Transverse colon (tissue), 4 donors: ENCODE measurements at places on chromosomes 3 and 15. TPM values are rescaled to one million over a fixed set of nuclear protein-coding genes. Genes with fewer than 3 reads are reported as not detected.

- peaks cover 14% of the 10 kb centered on the region for H3K27me3 ChIP-seq
- H3K36me3 ChIP-seq = no peaks in the 10 kb centered on the region
- no peaks in the 10 kb centered on the region for H3K4me1 ChIP-seq
Observed at GRCh38 chr3:127165694-127166485, 27.0 kb upstream of the PRR23E start.

DNA sequence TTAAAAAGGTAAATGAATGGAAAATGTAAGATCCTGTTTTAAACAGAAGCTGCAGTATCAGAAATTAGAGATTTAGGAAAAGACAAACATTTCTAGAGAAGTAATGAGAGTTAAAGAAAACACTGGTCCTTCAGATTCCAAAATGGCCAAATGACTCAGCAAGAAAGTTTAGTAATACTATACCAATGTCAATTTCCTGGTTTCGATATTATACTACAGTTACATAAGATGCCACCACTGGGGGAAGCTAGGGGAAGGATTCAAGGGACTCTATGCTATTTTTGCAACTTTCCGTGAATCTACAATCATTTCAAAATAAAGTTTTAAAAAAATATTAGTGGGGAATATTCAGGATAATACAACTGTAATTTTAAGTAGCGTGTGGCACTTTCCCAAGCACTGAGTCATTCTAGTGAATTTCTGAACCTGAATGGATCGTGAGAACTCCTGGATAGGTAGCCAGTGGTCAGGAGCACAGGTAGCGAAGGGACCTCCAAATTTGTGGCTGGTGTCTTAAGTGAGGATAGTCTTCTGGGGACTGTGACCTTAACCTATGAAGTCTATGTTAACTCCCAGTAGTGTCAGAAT lies 37.6 kb downstream of the TMCC1 start:
- no peaks in the 10 kb centered on the region for H3K27me3 ChIP-seq
- DNase-seq = no peak
- H3K27ac ChIP-seq = peak overlapping the region; percentile 43

The PARP16 gene
- 6.4 TPM for total RNA-seq

- no peak overlapping the region for H3K4me3 ChIP-seq
- no peaks in the 10 kb centered on the region for H3K36me3 ChIP-seq
- no peak for DNase-seq
- H3K27me3 ChIP-seq = no peaks in the 10 kb centered on the region
- H3K4me1 ChIP-seq = peaks cover 4% of the 10 kb centered on the region
Observed at GRCh38 chr3:97970156-97970555, 2.1 kb downstream of the RIOX2 start.

DNA sequence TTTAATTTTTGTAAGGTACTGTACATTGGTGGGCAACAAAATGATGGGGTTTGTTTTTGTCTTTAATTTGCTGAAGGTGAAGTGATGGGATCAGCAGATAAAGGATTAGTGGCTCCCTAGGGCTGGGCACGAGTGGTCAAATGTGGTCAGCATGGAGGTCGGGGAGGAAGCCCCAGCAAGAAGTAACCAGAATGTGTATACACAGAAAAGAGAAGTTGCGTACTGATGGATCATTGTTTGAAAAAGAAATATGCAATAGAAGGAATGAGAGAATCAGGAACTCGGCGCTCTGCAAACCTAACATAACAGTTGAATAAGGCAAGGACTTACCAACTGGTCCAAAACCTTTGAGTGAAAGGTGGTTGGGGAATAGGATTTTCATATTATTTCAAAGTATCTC lies 1.5 kb downstream of the TMOD2 start:
- DNase-seq = no peak
- H3K4me3 ChIP-seq = no peak overlapping the region
- peaks cover 9% of the 10 kb centered on the region for H3K27me3 ChIP-seq
- no peak overlapping the region for H3K27ac ChIP-seq
- no peaks in the 10 kb centered on the region for H3K36me3 ChIP-seq
- no peaks in the 10 kb centered on the region for H3K4me1 ChIP-seq

DNA sequence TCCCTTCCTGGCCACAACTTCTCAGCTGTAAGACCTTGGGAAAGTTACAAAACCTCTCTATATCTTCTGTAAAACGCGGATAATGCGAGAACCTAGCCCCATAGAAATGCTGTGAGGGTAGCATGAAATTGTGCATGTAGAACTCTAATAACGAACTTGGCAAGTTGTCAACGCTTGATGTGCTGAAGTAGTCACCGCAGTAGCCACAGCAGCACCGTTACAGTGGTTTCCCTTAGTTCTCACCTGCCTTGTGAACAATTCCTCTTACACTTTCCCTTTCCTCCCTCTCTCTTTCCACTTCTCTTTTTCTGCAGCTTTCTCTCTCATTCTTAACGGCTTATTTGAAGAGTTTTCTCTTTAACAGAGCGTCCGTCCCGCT lies 447 bp upstream of the SHQ1 start:
- peaks cover 7% of the 10 kb centered on the region for H3K4me1 ChIP-seq
- H3K36me3 ChIP-seq = no peaks in the 10 kb centered on the region
- H3K4me3 ChIP-seq = peak overlapping the region; percentile 80
- H3K27ac ChIP-seq = peak overlapping the region; percentile 90

The P2RY14 gene
- 7.2 TPM for total RNA-seq

DNA sequence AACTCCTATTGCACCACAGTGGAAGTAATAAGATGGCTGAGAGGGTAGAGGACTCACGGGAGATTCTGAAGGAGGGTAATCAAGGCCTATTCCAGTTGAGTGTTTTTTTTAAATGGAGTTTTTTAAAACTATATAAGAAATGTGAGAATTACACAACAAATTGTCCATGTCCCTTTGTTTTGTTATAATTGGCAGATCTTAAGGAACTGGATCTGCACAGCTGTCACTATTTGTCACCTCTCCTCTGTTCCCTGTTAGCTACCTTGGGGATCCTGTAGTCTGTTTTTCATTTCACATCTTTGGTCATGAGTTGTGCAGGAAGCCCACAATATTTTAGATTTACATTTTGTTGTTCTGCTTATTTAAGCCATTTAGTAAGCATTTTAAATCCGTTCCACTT lies 77.3 kb upstream of the TSPAN3 start:
- no peak overlapping the region for H3K27ac ChIP-seq
- no peak overlapping the region for H3K4me3 ChIP-seq
- DNase-seq = no peak
- H3K27me3 ChIP-seq = no peaks in the 10 kb centered on the region
- peaks cover 7% of the 10 kb centered on the region for H3K4me1 ChIP-seq

GRCh38 chr3:140167600-140168281 lies 232.8 kb downstream of the CLSTN2 start:
- no peak overlapping the region for H3K27ac ChIP-seq
- H3K4me3 ChIP-seq = no peak overlapping the region
- H3K36me3 ChIP-seq = no peaks in the 10 kb centered on the region

DNA sequence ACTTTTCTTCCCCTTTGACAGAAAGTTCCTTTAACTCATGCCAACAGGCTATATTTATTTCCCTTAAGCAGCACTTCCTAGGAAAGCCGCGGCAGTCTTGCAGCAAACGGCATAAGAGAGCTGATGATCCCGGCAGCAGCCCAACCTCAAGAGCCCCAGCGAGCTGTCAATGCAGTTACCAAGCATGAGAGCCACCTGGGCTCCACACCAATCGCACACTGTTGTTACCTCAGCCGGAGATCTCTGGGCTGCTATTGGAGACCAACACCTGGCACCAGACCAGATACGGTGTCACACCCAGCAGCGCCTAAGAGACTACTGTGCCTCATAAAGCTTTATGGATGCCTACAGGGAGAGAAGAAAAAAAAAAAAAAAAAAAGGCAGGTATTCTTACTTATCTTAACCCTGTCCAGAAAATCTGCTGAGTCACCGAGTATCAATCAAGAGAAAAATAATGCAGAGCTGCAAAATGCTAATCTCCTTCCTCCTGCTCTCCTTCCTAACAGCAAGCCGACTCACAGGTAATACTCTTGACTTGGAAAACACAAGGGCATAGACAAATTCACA lies 11.7 kb downstream of the ABCC5 start:
- DNase-seq = peak; percentile 94
- H3K27me3 ChIP-seq = no peaks in the 10 kb centered on the region
- H3K36me3 ChIP-seq = no peaks in the 10 kb centered on the region
- H3K4me3 ChIP-seq = no peak overlapping the region
- no peaks in the 10 kb centered on the region for H3K4me1 ChIP-seq
- peak overlapping the region; percentile 78 for H3K27ac ChIP-seq

DNA sequence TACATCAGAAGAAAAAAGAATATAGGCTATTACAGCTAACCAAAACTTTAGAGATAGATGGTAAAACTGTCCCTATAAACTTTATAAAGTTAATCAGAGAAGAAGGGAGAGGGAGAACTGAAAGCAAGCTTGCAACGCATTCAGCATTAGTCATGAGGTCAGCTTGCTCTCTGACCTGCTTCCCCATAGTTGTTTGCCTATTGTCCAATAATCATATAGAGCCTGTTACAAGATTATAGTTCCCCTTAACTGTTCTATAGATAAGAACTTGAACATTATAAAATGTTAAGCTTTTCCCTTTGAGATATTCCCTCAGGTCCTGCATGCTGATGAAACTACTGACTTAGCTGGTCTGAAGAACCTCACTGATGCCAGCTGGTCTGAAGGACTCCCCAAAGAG lies 74.5 kb downstream of the CPNE4 start:
- DNase-seq = no peak
- no peaks in the 10 kb centered on the region for H3K36me3 ChIP-seq
- no peak overlapping the region for H3K27ac ChIP-seq
- H3K27me3 ChIP-seq = no peaks in the 10 kb centered on the region

The CBLB gene
- total RNA-seq = 72.2 TPM

The EPHB1 gene
- 1.4 TPM for total RNA-seq

The PLIN1 gene
- total RNA-seq = 11.2 TPM

DNA sequence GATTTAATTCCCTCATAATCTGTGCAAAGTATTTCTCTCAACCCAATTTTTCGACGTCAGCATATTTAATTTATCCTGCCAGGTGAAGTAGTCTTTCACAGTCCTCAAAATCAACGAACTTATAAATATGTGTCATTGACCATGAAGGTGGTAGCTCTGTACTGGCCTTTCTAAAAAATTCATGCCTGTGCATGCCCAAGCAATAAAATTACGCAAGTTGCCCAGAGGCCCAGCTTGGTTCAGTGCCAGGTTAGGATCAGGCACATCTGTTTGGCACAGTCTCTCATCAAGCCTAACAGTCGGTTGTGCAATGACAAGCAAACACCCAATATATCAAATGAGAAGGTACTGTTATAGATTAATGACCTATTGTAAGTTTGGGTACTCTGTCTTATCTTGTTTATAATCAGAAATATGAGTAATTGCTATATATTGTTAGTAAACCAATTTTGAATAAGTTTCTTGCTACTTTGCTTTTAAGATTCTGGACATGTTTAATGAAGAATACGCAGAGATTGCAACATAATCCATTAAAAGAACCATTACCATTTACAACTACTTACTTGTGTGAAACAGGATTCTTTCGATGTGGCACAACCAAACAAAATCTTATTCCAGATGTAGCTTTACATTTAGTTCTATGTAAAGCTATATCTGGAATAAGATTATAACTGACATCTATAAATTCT lies 159.0 kb upstream of the IL12A start:
- peak overlapping the region; percentile 53 for H3K27ac ChIP-seq
- peaks cover 31% of the 10 kb centered on the region for H3K4me1 ChIP-seq
- peak; percentile 86 for DNase-seq
- no peaks in the 10 kb centered on the region for H3K36me3 ChIP-seq
- no peak overlapping the region for H3K4me3 ChIP-seq
